ENCODE measurements at places on chromosomes 5 and 9.

GRCh38 chr5:144329681-144330080, 159.0 kb downstream of the KCTD16 start:
- DNase-seq: no peak

DNA sequence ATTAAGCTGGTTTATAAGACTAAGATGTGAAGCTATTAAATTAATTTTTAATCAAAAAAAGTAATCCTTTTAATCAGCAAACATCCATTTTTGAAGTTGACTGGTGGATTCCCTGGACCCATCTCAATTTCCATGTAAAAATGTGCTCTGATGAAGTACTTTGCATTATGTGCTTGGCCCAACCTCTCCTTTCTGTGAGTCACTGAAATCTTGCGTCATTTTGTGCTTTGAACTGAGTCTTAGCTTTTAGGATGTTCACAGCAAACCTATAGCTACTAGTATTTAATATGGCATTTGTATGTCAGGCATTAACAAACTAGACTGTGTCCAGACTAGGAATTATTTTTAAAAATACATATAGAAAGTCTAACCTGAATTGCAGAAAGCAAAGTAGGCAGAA, 55.0 kb upstream of the CDH12 start:
- no peak for DNase-seq

DNA sequence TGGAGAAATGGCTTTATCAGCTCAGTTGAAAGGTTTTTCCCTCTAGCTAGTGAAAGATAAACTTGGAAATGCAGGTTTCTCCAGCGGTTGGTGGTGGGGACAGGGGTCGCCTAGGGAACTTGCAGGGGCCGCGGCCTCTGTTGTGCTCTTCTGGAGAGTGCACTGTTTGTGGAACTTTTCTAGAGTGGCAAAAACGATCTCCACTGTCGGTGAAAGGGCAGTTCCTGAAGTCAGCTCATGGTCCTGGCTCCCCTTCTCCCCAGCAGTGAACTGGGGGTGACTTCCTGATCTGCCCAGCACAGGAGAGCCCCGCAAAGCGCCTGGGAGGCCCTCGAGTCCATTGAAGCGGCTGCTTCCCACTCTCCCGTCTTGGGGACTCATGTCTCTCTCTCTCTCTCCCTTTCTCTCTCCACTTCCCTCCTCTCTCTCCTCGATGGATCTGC, 3.2 kb downstream of the IRX1 start:
- no peak for DNase-seq

- no peak for DNase-seq
These were observed 415.8 kb upstream of the PIK3R1 start for GRCh38 chr5:67799732-67800234.
